ENCODE measurements at places on chromosomes 7 and 10.

GRCh38 chr7:112173568-112173905 is 32.7 kb downstream of the DOCK4 start:
- no peak for DNase-seq

DNA sequence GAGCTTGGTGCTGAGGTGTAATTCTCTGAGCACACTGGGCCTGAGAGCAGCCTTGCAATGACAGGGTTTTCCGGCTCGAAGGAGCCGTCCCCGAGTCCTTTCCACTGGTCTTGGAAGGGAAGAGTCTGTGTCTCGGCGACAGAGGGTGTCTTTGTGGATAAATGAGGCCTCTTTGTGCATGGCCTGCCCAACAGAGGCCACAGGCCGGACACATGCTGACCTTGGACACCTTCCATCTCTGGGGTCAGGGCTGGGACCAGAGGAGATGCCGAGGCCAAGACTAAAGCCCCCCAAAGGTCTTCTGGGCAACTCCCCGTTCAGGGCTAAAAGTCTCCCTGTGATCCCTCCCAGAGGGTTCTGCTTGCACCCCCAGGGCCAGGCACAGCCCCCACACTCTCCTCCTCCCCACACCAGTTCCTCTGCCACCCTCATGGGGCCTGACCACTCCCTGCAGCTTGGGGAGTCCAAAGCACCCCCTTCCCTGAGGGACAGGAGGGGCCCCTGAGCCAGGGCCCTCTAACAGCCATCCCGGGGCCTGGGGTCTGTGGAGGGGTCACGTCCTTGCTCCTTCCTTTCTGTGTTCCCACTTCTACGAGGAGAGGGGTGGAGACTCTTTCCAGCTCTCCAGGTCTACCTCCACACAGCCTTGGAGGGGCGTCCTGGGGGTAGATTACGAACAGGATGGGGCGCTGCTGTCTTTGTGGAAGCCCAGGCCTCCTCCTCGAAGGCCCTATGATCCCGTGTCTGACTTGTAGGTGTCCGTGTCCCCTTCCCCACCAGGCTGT is 130.6 kb upstream of the FAM20C start:
- DNase-seq = no peak

DNA sequence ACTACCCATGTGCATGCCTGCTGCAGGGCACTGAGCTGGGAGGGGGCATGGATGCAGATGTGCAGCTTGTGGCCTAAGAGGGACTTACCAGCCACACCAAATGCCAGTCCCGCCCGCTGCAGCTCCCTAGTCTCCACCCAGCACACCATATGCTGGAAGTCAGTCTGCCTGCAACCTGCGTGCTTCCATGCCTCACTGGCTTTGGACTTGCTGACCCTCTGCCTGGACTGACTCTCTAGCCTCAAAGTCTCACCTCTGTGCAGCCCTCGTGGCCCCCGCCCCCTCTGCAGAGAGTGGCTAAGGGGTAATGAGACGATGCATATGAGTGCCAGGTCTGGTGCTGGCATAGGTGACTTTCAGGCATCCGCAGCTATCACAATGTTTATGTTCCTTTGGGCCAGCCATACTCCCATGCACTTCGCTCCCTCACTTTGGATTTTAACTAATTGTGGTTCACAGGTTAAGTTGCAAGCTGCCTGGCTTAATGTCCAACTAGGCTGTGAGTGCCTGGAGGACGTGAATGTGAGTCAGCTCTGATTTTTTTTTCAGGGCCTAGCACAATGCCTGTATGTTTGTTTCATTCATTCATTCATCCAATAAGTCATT is 21.7 kb downstream of the TRIM8 start:
- no peak for DNase-seq

DNA sequence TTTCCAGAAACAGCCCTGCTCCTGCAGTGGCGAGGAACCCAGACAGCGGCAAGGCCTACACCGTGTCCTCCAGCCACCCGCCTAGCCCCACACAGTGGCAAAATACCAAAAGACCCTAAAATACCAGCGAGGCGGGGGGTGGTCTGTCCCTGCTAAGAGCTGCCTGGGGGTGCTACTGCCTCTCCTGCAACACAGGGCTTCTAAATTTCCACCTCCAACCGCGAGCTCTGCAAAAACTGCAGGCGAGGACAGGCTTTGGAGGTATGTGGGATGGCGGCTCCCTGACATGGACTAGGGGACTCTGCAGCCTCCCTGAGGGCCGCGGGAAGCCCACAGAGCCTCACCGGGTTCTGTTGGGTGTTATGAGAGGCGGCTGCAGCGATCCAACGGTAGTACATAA is 122.3 kb downstream of the WDR37 start:
- DNase-seq = no peak

- no peak for DNase-seq
Observed at GRCh38 chr7:131154380-131154779, 173.3 kb upstream of the MKLN1 start.

DNA sequence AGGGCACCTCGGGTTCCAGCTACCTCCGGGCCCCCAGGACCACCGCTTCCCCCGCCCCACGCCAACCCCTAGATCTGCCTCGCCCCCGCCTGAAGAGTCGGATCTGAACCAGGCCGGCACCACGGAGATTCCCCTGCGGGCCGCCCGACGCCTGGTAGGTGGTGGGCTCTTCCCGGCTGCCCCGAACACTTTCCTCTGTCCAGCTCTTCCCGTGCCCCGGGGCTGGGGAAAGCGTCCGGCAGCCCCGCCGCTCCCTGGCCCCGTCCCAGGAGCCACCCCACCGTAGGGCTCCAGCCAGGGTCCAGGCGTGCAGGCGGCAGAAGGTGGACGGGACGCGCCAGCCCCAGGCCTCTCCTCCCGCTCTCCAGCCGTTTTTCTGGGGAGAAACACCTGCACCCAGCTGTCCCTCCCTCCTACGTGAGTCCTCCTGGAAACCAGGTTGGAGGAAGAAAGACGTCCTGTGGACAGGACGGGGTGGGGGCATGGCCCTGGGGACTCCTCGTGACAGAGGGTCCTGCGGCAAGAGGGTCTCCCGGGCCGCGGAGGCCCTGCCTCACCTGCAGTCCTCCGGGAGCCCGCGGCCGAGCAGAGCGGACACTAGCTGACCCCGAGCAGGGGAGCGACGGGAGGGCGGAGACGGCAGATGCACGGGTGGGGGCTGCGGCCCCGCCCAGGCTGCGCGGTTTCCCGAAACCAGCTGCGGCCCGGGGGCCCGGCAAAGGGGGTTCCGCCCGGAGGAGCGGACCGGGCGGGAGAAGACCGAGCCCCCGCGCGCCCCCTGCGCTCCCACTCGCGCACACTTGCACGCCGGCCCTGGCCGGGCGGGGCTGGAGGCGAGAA is at the start of gene TMEM176B:
TSS of gene TMEM176B (minus strand) at position 624 of the 840 bp plus-strand sequence. CDS start 3,795 bp downstream, outside the sequence.
- DNase-seq = no peak

DNA sequence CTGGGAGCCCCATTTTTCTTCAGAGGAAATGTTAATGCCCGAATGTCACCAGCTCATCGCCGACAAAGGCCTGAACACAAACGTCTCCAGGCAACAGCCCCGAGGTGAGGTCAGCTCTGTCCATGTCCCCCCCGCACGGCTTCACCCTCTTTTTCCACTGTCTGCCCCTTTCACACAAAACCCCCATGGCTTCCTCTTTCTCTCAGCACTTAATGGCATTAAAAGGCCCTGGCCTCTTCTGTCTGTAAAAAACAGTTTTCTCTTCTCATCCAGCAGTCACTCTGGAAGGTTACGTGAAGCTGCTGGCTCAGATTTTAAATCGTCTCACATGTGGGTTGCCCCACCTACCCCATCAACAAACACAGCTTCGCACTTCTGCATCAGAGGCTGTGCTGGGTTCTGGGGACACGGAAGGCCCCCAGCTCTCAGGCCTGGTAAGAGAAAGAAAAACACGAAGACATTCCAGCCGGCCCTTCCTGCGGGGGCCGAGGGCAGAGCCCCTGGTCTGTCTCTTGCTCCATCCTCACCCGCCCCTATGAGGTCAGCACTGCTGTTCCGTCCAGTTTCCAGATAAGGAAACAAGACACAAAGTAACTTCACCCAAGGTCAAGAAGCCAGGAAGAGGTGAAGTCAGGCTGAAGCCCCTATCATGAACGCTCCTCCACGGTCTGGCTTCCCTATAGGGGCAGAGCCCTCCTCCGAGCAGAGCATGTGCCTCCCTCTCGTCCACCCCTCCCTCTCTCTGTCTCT is 91.1 kb upstream of the PDGFA start:
- no peak for DNase-seq

GRCh38 chr10:122243550-122243949 is 27.5 kb upstream of the BTBD16 start:
- DNase-seq = no peak

DNA sequence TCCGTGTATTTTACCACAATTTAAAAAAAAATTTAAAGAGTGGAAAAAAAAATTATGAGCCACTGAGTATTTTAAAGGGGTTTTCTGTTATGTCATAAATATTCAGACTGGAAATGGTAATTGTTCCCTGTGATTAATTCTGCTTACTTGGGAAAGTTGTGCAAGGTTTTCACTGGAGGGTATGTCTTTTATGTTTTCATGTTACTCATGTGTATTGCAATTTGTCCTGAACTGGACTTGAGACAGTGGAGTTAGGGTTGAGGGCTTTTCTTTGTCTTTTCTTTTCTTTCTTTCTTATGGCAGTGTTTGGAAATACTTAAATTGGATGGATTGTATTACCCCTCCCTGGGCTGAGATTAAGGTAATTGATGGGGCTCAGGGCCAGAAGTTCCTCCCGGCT is 257.7 kb downstream of the BAMBI start:
- DNase-seq = no peak

- no peak for DNase-seq
Observed at GRCh38 chr10:45561952-45562351, 110.6 kb downstream of the ZFAND4 start.

DNA sequence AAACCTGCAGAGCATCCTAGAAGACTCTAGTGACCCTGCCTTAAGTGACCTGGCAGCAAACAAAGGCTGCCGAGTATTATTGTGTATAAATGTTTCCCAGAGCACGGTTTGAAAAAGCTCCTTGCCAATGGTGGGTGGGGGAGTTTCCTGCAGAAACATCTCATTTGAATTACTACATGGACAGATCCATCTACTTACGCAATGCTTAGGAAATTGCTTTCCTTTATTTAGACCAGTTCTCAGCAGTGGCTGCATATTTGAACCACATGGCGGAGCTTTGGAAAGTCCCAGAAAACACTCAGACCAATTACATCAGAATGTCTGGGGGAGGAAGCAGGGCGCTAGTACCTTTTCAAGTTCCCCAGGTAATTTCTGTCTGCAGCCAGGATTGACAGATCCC is 560.9 kb downstream of the SDK1 start:
- no peak for DNase-seq

DNA sequence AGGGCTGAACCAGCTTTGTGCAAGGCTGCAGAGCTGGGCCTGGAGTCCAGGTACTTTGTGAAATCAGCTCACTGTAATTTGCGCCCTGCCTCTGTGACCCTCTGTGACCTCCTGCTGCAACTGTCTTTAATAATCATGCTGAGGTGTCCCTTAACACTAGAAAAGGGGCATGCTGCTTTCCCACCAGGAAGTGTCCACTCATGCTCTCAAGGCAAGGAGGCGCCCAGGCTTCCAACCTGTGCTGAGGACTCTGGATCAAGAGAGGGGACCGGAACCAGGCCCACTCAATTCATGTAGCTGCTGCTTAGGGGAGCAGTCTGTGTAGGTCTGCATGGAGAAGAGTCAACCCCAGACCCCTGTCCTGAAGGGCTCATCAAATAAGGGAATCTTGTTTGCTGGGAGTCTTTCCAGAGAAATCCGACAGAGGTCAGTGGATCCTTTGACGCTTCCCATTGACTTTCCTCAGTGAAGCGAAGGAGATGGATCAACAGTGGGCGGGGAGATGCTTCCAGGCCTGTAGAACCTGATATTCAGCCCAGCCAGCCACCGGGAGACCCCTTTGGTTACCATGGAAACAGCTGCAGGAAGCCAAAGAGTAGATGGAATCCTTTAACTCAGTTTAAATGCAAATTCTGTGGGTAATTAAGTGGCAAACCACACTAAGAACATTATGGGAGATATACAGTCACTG is 945.9 kb downstream of the GRID1 start:
- no peak for DNase-seq

DNA sequence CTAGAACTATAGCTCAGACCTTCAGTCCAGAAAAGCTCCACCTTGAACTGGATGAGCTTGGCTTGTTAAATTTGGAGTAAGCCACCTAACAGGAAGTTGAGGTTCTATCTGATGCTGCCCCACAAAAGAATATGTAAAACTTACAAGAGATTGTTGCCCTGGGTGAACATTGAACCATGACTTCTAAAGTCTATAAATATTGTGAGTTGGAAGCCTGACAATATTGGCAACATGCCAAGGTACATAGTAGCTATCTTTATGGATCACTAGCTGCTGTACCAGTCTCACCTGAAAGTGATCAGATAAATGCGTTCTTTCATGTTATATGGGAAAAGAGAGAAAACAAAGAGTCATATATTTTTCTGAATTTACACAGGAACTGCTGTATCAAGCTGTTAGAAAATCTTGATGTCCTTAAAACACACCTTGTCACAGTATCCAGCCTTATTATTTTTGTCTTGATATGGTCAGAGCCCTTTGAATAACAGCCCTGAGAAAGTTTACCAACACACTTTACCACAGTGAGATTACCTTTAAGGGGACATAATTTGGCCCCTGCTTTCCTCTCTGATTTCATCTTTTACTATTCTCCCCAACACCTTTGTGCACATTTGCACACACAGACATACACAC is 92.0 kb downstream of the LSMEM1 start:
- no peak for DNase-seq

DNA sequence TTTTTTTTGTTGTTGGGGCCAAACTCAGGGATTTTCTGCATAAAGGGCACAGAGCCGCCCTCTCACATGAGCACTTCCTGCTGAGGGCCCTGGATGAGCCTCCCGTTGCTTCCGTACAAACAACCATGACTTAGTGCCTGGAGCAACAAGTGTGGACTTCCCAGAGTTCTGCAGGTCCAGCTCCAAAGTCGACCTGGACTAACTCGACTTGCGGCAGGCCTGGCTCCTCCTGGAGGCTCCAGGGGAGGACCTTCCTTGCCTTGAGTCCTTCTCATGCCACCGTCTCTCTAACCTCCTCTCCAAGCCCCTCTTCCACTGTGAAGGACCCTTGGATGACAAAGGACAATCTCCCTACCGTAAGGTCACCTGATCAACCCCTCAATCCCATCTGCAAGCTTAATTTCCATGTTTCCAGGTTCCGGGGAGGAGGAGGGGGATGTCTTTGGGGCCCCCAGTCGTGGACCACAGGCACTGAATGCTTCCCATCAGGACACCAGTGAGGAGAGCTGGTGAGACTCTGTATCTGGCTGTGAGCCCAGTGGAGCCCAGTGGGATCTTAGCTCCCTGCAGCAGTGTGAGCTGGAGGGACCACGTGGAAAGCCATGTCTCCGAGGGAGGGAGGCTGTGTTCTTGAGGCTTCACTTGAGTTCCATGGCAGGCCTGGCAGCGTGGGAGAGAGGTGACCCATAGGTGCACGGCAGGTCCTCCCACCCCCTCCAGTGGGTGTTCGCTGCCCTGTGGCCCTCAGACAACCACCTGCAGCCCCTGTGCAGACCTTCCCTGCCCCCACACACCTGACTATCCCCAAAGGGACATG is 199.5 kb upstream of the PPP2R2D start:
- DNase-seq = no peak

DNA sequence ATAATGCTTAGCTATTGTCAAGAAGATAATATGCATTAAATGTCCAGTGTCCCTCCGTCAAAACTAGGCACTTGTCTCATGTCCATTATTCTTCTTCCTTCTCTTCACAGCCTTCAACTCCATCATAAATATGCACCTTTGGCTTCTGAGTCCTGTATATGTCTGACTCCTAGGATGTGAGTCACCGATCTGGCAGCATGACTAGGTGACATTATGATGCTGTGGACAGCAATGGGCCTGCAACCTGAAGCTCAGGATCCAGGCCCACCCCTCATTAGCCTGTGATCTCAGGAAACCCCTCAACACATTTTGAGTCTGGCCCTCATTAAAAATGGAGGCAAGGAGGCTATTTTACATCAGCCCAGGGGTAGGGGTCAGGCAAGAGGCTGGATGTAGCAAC is 362.5 kb upstream of the ZMIZ1 start:
- DNase-seq = no peak

GRCh38 chr7:69772718-69773436 is 174.6 kb downstream of the AUTS2 start:
- no peak for DNase-seq
